ENCODE measurements at places on chromosomes 12 and 14. TPM values are rescaled to one million over a fixed set of nuclear protein-coding genes. Genes with fewer than 3 reads are reported as not detected.

Gene DBX2
- not detected for total RNA-seq

Gene WIF1
- not detected for total RNA-seq

DNA sequence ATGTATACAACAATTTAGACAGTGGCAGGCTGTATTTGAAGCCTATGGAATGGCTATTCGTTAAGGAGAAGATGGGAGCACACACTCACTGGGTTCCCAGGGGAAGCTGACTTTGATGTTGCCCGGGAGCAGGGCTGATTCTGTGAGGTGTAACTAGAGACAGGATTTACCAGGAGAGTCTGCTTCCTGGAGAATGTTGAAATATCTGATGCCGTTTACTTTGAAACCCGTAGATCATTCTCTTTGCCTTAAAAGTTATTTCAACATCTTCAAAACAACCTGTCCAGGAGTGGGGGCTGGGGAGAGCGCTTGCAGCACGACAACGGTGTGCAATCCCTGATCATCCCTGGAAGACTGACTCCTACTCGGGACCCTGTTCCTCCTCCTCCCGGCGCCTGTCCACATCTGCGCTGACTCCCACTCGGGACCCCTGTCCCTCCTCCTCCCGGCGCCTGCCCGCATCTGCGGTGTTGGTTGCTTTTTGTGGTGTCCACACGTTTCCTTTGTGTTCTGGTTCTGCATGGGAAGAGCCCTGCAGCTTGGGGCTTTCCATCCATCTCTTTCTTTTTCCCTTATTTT is 72.6 kb downstream of the AACS start:
- H3K27me3 ChIP-seq = peaks cover 2% of the 10 kb centered on the region
- no peaks in the 10 kb centered on the region for H3K36me3 ChIP-seq
- H3K27ac ChIP-seq = peak overlapping the region; percentile 19
- no peak overlapping the region for H3K4me3 ChIP-seq

Gene CFAP251
- total RNA-seq = 2.8 TPM

- H3K36me3 ChIP-seq = no peaks in the 10 kb centered on the region
- peaks cover 2% of the 10 kb centered on the region for H3K4me1 ChIP-seq
- H3K27ac ChIP-seq = no peak overlapping the region
Observed at GRCh38 chr12:132766380-132767085, 4.9 kb upstream of the ANKLE2 start.

- DNase-seq = no peak
- H3K27ac ChIP-seq = no peak overlapping the region
- no peaks in the 10 kb centered on the region for H3K27me3 ChIP-seq
- H3K4me3 ChIP-seq = no peak overlapping the region
- H3K36me3 ChIP-seq = no peaks in the 10 kb centered on the region
Observed at GRCh38 chr14:102965971-102966655, 43.6 kb downstream of the AMN start.

DNA sequence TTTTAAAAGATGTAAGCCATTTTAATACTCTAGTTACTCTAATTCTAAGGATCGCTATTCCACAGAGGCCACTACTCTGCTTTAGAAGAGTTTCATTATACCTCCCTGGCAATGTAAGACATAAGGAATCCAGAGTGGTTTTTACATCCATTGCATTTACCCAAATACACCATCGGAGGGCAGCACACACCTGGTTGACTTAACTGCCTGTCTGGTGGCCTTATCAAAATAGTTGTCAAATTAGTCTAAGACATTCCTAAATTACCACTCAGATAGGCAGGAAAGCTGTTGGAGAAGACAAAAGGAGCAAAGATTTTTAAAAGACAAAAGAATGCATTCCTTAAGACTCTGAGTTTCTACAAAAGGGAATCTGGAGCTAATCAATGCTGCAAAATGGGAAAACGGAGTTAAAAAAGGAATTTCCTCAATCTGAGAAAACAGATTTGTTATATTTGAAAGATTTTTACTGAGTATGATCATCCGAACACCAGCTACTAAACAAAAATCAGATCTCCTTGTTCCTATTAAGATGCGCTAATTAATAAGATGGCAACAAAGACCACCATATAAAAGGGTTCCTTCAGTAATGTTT is 33.8 kb upstream of the FGD4 start:
- peaks cover 6% of the 10 kb centered on the region for H3K27me3 ChIP-seq
- DNase-seq = peak; percentile 38
- H3K27ac ChIP-seq = peak overlapping the region; percentile 50
- peaks cover 7% of the 10 kb centered on the region for H3K4me1 ChIP-seq
- H3K4me3 ChIP-seq = no peak overlapping the region
- H3K36me3 ChIP-seq = peaks cover 5% of the 10 kb centered on the region

DNA sequence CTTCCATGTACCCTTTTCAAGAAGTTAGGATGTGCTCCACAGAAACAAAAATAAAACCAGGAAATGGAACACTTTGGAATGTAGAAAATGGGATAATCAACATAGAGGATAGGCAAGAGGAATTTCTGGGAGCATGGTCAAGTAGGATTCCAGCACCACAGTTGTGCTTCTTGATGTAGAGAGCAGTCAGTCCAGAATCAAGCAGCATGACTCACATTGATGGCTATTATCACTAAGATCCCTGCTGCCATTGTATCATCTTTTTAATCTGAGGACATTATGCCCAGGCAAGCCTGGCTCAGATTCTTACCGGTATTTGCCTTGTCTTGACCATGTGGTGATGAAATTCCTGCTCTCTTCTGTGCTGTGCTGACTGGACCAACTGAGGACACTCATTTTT is 5.7 kb downstream of the ETFRF1 start:
- no peak overlapping the region for H3K27ac ChIP-seq
- no peak overlapping the region for H3K4me3 ChIP-seq

Gene TRIM9
- total RNA-seq = 11.9 TPM

Gene TAS2R50
- 1.3 TPM for total RNA-seq

GRCh38 chr12:125049093-125049458 is 16.2 kb upstream of the AACS start:
- H3K36me3 ChIP-seq = peaks cover 3% of the 10 kb centered on the region
- peaks cover 2% of the 10 kb centered on the region for H3K4me1 ChIP-seq
- no peak overlapping the region for H3K27ac ChIP-seq
- H3K27me3 ChIP-seq = no peaks in the 10 kb centered on the region

DNA sequence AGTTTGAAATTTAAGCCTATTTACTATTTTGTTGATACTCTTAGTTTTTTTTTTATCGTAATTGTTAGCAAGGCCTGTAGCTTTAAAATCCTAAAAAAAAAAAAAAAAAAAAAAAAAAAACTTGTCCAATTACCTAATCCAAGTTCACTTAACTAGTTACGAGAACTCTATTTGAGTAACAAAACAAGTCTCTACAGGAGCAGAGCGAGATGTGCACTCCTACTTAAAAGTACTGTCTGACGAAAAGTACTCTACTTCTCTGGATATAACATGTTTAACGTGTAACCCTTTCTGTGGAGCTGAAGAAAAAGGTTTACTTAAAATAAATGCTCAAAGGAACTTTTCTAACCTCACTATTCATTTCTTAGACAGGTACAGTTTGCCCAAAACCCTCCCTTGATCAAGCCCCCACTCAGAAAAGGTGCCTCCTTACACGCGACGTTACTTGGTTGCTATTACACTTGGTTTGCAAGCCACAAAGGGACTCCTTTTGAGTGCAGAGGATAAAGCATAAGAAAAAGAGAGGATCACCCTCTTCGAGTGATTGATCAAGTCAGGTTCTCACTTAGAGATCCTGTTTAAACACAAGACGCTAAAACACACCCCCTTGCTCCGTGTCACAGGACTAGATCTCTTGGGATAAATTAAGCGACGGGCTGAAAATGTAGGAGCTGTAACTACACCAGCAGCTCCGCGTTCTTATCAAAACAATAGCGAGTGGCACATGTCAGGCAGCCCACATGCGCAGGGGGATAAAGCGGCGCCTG is 2.2 kb downstream of the BAZ1A start:
- H3K4me3 ChIP-seq = peak overlapping the region; percentile 89
- peaks cover 2% of the 10 kb centered on the region for H3K4me1 ChIP-seq
- no peaks in the 10 kb centered on the region for H3K36me3 ChIP-seq
- peaks cover 5% of the 10 kb centered on the region for H3K27me3 ChIP-seq
- no peak for DNase-seq

DNA sequence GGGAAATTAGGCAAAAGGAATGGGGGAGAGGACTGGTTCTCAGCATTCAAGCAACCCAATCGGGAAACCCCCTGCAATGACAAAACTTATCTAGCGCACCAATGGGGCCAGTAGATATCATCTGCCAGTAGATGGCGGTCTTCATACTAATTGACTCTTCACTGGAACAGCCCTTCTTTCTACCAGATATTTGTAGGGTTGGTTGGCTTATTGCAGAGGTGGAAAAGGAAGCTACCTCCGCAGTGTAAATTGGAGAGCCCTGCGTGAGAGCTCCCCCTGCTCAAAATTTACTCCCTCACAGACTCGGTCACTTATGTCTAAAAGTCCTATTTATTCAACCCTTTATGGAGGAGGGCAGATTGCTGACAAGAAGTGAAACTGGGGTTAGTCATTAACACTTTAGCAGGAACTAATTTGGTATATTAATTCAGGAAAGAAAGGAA is 166.1 kb upstream of the CCND2 start:
- no peaks in the 10 kb centered on the region for H3K36me3 ChIP-seq
- H3K4me1 ChIP-seq = no peaks in the 10 kb centered on the region
- no peak overlapping the region for H3K27ac ChIP-seq
- H3K27me3 ChIP-seq = peaks cover 5% of the 10 kb centered on the region
- DNase-seq = peak; percentile 27
- H3K4me3 ChIP-seq = no peak overlapping the region

Gene FAM186B
- total RNA-seq = not detected

DNA sequence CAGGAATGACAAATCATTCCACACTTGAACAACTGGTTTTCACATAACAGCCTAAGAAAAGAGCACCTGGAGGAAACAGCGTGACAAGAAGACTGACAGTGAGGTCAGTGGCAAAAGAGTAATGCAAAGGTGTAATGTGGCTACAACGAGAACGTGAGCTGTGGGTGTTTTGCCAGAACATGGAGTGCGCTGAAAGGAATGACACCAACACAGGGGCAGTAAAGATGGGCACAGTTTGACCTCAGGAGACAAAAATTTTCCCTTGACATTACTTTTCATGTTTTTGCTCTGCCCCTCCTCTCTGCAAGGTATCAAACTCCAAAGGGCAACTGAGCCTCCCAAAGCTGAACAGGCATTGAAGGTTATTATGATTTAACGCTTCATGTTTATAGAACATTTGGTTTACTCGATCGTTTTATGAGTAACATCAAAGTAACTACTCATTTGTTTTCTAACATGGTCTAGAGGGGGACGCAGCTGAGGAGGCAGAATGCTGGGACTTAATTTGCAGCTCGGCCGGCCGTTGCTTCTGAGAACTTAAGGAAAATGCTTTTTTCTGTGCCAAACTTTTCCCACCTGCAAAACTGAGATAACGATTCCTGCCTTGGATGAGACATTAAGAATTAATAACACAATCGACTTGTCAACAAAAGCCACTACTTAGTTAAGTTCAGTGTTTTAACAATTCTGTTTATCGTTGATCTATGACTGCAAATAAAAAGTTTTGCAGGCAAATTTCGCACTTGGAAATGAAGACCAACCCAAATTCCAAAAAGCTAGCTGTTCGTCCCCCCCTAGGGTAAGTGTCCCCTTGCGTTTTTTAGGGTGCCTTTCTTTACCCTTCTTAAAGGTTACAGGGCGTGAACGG is 954 bp downstream of the HAUS4 start:
- peak overlapping the region; percentile 95 for H3K4me3 ChIP-seq
- no peak for DNase-seq
- H3K27ac ChIP-seq = peak overlapping the region; percentile 74
- no peaks in the 10 kb centered on the region for H3K27me3 ChIP-seq

Gene TRIAP1
- total RNA-seq = 25.2 TPM

Gene SLC25A47
- total RNA-seq = not detected

Gene ZDHHC22
- 77.3 TPM for total RNA-seq

DNA sequence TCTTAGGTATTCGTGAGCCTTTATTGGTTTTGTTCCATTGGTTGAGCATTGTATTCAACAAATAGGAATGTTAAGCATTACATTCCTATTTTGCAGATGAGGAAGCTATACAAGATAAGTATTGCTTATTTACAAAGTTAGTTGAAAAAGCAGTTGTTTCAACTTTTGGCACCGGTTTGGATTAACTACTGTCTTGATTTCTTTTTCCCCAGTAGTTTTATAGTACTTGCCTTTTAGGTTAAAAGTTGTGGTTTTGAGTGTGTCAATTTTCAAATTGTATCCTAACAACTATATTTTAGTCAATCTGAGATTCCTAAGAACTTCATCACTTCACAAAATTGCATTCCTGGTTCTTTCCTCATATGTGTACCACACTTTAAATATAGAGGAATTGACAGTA is 23.8 kb upstream of the MBIP start:
- H3K4me3 ChIP-seq = no peak overlapping the region
- no peak for DNase-seq
- H3K27me3 ChIP-seq = peaks cover 3% of the 10 kb centered on the region
- no peak overlapping the region for H3K27ac ChIP-seq

- DNase-seq = no peak
- no peaks in the 10 kb centered on the region for H3K27me3 ChIP-seq
- no peak overlapping the region for H3K27ac ChIP-seq
- no peaks in the 10 kb centered on the region for H3K36me3 ChIP-seq
- no peak overlapping the region for H3K4me3 ChIP-seq
Observed at GRCh38 chr14:87285506-87285905, 707.5 kb downstream of the GALC start.

DNA sequence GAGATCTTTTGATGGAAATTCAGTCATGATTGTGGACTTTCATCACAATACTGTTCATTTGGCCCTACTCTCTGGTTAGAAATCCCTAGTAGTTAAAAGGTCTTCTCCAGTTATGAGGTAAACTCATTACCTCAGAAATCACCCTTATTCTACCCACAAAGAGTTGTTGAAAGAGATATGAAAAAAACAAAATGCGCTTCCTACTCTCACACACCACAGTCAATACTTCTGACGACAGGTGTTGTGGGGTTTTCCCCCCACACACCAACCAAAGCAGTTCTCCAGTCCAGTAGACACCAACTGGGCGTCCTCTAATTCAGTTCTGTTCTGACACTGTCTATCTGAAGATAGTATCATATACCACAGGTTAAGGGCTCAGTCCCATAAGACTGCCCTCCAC is 54.9 kb downstream of the TRMT5 start:
- H3K27me3 ChIP-seq = no peaks in the 10 kb centered on the region
- H3K36me3 ChIP-seq = no peaks in the 10 kb centered on the region
- DNase-seq = no peak
- no peak overlapping the region for H3K4me3 ChIP-seq
- peaks cover 2% of the 10 kb centered on the region for H3K4me1 ChIP-seq

- no peaks in the 10 kb centered on the region for H3K27me3 ChIP-seq
- DNase-seq = no peak
- no peaks in the 10 kb centered on the region for H3K4me1 ChIP-seq
- H3K27ac ChIP-seq = no peak overlapping the region
Observed at GRCh38 chr12:96570579-96570978, 81.2 kb downstream of the CFAP54 start.

Data from glutamatergic neuron (in vitro differentiated cells).